ENCODE measurements at places on chromosomes 1 and 21.

GRCh38 chr1:31781138-31781755 lies 17.1 kb upstream of the ADGRB2 start:
- no peak for DNase-seq

DNA sequence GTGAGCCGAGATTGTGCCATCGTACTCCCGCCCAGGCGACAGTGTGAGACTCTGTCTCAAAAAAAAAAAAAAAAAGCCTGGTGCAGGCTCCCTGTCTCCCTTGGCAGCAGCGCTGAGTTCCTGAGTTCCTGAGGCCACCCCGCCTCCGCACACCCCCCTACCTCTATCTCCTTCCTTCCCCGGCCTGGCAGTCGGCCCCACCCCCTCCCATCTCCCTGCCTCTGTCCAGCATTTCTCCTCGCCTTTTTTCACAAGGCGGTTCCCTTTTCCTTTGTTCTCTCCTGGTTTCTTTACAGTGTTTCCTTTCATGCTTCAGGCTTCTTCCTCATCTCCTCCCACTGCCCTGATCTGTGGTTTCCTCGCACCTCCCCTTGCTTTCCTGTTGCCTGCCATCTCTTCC lies 2.7 kb downstream of the RORC start:
- DNase-seq = no peak

- DNase-seq = no peak
Measured at GRCh38 chr1:248913933-248914332, 7.9 kb downstream of the PGBD2 start.

- no peak for DNase-seq
Measured at GRCh38 chr1:238254935-238255334, 364.2 kb upstream of the ZP4 start.

- no peak for DNase-seq
Measured at GRCh38 chr1:67627906-67628305, 57.1 kb upstream of the GADD45A start.

GRCh38 chr1:114105421-114105979 lies 48.2 kb downstream of the SYT6 start:
- no peak for DNase-seq

DNA sequence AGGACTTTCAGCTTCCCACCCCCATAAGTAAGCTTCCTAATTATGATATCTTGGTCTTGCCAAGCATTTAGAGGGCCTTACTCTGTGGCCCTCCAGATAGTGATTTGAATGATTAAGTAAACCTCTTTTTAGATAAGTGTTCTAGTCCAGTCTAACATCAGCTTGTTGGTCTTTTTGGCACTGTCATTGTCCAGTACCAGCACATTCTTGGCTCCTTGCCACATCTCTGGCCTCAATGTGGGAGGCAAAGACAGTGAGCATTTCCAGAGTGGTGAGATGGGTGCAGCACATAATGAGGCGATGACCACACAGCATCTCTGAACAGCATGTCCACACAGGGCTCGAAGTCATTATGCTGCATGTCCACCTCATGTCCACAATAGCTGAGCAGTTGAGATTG lies 6.1 kb downstream of the CAPZA1 start:
- no peak for DNase-seq
